ENCODE measurements at places on chromosomes 4 and X. TPM values are rescaled to one million over a fixed set of nuclear protein-coding genes. Genes with fewer than 3 reads are reported as not detected.

GRCh38 chr4:76997532-76997931 is 48.0 kb downstream of the SEPTIN11 start:
- H3K27me3 ChIP-seq, result no peaks in the 10 kb centered on the region
- H3K36me3 ChIP-seq, result peaks cover 33% of the 10 kb centered on the region
- no peak for DNase-seq
- no peak overlapping the region for H3K4me3 ChIP-seq

DNA sequence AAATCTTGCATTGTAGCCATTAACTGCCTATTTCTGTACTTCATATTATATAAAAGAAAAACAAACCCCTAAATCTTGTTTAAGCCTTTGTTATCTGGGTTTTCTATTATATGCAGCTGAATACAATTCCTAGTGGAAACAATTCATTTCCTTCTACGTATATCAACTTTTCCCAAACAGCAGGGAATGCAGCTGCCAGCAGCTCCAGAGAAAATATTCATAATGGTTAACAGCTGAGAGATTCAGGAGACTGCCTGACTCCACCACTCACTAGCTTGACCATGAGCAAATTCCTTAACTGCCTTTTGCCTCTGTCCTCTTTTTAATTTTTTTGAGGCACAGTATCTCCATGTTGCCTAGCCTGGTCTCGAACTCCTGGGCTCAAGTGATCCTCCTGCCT is 146.2 kb downstream of the SPATA18 start:
- peaks cover 18% of the 10 kb centered on the region for H3K4me1 ChIP-seq
- H3K27ac ChIP-seq, result no peak overlapping the region
- H3K4me3 ChIP-seq, result no peak overlapping the region
- no peak for DNase-seq
- no peaks in the 10 kb centered on the region for H3K36me3 ChIP-seq

The XIAP gene
- polyA plus RNA-seq, result 19.2 TPM

The SLC30A9 gene
- polyA plus RNA-seq, result 43.5 TPM

The F8A3 gene
- 4.0 TPM for polyA plus RNA-seq

DNA sequence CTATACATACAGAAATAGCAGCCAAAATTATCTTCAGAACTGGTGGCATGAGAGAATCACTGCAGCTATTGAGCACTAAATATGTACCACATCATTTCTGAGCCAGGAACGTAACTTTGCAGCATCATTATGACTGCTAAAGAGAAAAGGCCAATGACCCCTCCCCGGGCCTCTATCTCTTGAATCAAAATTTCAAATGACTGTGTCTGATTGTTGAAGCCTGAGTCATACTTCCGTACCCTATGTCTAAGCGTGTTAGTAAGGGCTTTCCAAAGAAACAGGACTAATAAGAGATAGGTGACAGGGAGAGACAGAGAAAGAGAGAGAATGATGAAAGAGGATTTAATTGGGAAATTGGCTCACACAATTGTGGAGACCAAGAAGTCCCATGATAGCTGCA is 445.5 kb upstream of the SPANXN1 start:
- DNase-seq, result no peak
- no peak overlapping the region for H3K4me3 ChIP-seq
- no peaks in the 10 kb centered on the region for H3K4me1 ChIP-seq
- H3K27ac ChIP-seq, result no peak overlapping the region
- H3K27me3 ChIP-seq, result no peaks in the 10 kb centered on the region

- H3K36me3 ChIP-seq, result no peaks in the 10 kb centered on the region
- no peak for DNase-seq
- H3K27ac ChIP-seq, result no peak overlapping the region
- H3K4me3 ChIP-seq, result no peak overlapping the region
- H3K4me1 ChIP-seq, result peaks cover 46% of the 10 kb centered on the region
Measured at GRCh38 chr4:159235779-159236368, 133.0 kb downstream of the RAPGEF2 start.

DNA sequence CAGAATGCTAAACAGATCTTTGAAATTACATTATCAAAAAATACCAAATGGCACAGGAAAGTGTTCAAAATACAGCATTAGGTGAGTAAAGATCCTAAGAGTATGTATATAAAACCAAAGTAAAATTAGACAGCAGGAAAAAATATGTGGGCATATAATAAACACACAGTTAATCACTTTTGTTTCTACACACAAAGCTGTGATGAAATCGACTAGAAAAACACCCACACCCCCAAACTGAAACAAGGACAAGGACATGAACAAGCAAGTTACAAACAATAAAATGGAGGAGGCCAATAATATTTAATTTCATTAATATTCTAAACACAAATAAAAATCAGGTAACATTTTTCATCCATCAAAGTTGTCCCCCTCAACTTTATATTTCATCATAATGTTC is 143.2 kb downstream of the FRYL start:
- no peak overlapping the region for H3K27ac ChIP-seq
- no peaks in the 10 kb centered on the region for H3K36me3 ChIP-seq
- DNase-seq, result no peak
- H3K4me1 ChIP-seq, result peaks cover 6% of the 10 kb centered on the region

DNA sequence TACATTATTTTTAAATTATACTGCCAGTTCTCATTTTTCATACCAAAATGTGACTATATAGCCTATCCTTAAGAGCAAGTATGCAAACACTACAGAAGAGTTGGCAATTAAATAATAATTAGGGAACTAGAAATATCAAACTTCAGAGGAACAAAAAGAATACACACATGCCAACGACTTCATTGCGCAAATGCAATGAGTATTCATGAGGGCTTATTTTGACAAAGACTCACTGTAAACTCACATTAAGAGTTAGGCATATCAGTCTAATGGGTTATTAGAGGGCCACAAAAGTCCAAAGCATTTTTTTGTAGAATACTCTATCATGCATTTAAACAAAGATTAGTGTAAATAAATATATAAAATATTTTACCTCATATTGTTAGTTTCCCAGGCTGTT is 31.6 kb downstream of the SLC10A7 start:
- H3K4me1 ChIP-seq, result no peaks in the 10 kb centered on the region
- H3K27ac ChIP-seq, result no peak overlapping the region
- H3K4me3 ChIP-seq, result no peak overlapping the region
- no peaks in the 10 kb centered on the region for H3K36me3 ChIP-seq
- no peaks in the 10 kb centered on the region for H3K27me3 ChIP-seq

- H3K36me3 ChIP-seq, result no peaks in the 10 kb centered on the region
- H3K27me3 ChIP-seq, result no peaks in the 10 kb centered on the region
- peak overlapping the region; percentile 13 for H3K4me3 ChIP-seq
- H3K4me1 ChIP-seq, result peaks cover 4% of the 10 kb centered on the region
- DNase-seq, result peak; percentile 54
- peak overlapping the region; percentile 33 for H3K27ac ChIP-seq
Measured at GRCh38 chrX:130172127-130172845, 524 bp downstream of the RAB33A start.

- no peak overlapping the region for H3K27ac ChIP-seq
- peak; percentile 87 for DNase-seq
- H3K36me3 ChIP-seq, result peaks cover 1% of the 10 kb centered on the region
- H3K4me1 ChIP-seq, result peaks cover 12% of the 10 kb centered on the region
- H3K27me3 ChIP-seq, result no peaks in the 10 kb centered on the region
Measured at GRCh38 chr4:39446842-39447573, 11.7 kb downstream of the RPL9 start.

GRCh38 chrX:24131476-24131875 is 18.1 kb upstream of the ZFX start:
- no peaks in the 10 kb centered on the region for H3K4me1 ChIP-seq
- no peak overlapping the region for H3K4me3 ChIP-seq
- no peak for DNase-seq

DNA sequence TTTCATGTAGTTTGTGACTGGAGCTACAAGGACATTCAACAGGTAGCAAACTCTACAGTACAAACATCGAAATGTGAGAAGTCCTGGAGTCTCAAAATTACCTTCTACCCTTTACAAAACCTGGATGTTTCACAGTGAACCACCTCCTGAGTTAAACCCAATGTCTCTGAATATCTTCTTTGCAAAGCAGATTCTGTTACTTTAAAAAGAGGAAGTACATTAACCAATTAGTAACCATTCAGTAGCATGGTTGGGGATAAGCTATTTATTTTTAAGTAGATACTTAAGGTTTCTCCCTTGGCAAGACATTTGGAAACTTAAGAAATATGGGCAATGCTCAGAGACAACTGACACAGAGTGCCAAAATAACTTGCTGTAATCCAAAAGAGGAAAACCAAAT is 371.9 kb upstream of the NWD2 start:
- no peaks in the 10 kb centered on the region for H3K27me3 ChIP-seq
- no peaks in the 10 kb centered on the region for H3K36me3 ChIP-seq
- H3K27ac ChIP-seq, result no peak overlapping the region

GRCh38 chr4:95295157-95295556 is 253.6 kb downstream of the UNC5C start:
- no peak overlapping the region for H3K4me3 ChIP-seq
- no peaks in the 10 kb centered on the region for H3K27me3 ChIP-seq
- DNase-seq, result no peak
- no peaks in the 10 kb centered on the region for H3K36me3 ChIP-seq
- H3K4me1 ChIP-seq, result peaks cover 11% of the 10 kb centered on the region
- H3K27ac ChIP-seq, result no peak overlapping the region

GRCh38 chrX:1477801-1478458 is 25.2 kb upstream of the ASMTL start:
- H3K4me1 ChIP-seq, result no peaks in the 10 kb centered on the region
- no peak overlapping the region for H3K27ac ChIP-seq
- no peaks in the 10 kb centered on the region for H3K36me3 ChIP-seq
- H3K27me3 ChIP-seq, result no peaks in the 10 kb centered on the region
- peak; percentile 18 for DNase-seq

The MEPE gene
- polyA plus RNA-seq, result not detected

DNA sequence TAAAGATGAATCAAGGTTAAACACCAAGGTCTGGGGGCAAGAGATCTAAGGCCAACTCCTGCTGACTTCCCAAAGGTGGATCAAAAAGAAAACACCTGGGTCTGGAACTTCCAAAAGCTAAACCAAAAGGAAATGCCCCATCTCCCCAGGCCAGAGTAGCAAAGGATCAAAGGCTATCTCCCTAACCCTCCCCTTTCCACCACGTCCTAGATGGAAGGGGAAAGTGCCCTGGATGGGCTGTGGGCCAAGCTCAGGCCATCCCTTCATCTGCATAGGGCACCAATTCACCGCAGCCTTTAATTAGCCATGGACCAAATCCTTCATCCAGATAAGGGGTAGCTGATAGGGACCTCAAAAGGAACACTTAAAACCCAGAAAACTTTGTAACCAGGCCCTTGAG is 100.2 kb downstream of the WDFY3 start:
- H3K4me1 ChIP-seq, result no peaks in the 10 kb centered on the region
- H3K4me3 ChIP-seq, result no peak overlapping the region
- H3K27me3 ChIP-seq, result no peaks in the 10 kb centered on the region
- H3K36me3 ChIP-seq, result no peaks in the 10 kb centered on the region
- no peak for DNase-seq

DNA sequence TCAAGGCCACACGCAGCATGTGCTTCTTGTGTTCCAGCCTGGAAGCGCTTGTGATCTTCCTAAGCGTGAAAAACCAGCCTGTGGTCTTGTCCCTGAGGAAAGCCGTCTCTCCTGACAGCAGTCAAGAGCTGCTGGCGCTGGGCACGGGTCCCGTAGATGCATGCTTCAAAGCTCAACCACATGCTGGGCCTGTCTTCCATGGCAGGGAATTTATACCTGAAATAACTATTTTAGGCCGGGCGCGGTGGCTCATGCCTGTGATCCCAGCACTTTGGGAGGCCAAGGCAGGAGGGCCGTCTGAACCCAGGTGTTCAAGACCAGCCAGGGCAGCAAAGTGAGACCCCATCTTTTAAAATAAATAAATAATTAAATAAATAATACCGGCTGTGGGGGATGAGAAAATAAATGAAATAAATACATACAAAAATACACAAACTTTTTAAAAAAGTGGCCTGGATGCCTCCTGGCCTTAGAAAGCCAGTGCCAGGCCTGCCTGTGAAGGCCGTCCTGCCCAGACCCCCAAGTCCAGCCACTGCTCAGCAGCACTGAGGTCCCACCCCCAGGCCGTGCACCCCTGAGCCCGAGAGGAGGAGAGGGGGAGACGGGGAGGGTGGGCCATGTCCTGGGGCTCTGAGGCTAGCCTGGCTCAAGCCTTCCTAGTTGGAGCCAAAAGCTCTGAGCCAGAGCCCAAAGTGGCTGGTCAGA is 10.4 kb downstream of the LRPAP1 start:
- DNase-seq, result peak; percentile 39
- H3K4me3 ChIP-seq, result no peak overlapping the region
- no peaks in the 10 kb centered on the region for H3K4me1 ChIP-seq
- no peaks in the 10 kb centered on the region for H3K27me3 ChIP-seq
- H3K27ac ChIP-seq, result no peak overlapping the region

The CLDN2 gene
- 0.60 TPM for polyA plus RNA-seq

GRCh38 chr4:126071346-126072333 is 756.9 kb downstream of the FAT4 start:
- H3K27ac ChIP-seq, result peak overlapping the region; percentile 46
- no peaks in the 10 kb centered on the region for H3K36me3 ChIP-seq
- DNase-seq, result no peak
- H3K4me1 ChIP-seq, result peaks cover 12% of the 10 kb centered on the region
- no peaks in the 10 kb centered on the region for H3K27me3 ChIP-seq
- no peak overlapping the region for H3K4me3 ChIP-seq

The MTCP1 gene
- polyA plus RNA-seq, result 3.5 TPM

The NOCT gene
- 2.4 TPM for polyA plus RNA-seq

The MAGEC1 gene
- polyA plus RNA-seq, result not detected

DNA sequence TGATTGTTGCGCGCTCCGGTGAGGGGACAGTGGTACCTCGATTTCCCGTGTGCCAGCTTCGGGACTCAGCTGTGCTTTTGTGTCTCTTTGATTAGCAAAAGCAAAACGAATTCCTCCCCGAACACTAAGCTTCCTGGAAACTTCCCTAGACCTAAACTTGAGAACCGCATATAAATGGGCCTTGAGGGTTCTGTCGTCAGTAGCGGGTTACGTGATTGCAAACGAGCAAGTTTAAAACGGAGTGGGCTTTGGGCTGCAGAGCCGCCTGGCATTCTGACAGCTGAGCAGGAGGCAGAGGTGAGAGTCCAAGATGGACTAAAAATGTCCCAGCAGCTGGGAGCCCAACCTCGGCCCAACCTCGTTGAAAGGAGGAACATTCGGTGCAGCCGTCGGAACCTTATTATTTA is 1.2 kb upstream of the TAPT1 start:
- no peaks in the 10 kb centered on the region for H3K4me1 ChIP-seq
- no peaks in the 10 kb centered on the region for H3K27me3 ChIP-seq
- peak overlapping the region; percentile 93 for H3K27ac ChIP-seq
- peak; percentile 78 for DNase-seq
- H3K36me3 ChIP-seq, result no peaks in the 10 kb centered on the region

The PPARGC1A gene
- 6.2 TPM for polyA plus RNA-seq

The TMPRSS11B gene
- 0.12 TPM for polyA plus RNA-seq

The PNMA6A gene
- polyA plus RNA-seq, result 0.60 TPM

- no peaks in the 10 kb centered on the region for H3K27me3 ChIP-seq
- no peaks in the 10 kb centered on the region for H3K36me3 ChIP-seq
- H3K27ac ChIP-seq, result no peak overlapping the region
- DNase-seq, result no peak
- H3K4me3 ChIP-seq, result no peak overlapping the region
- H3K4me1 ChIP-seq, result no peaks in the 10 kb centered on the region
Measured at GRCh38 chr4:138555584-138555983, 313.4 kb upstream of the SLC7A11 start.
